ENCODE measurements at places on chromosomes 7 and 10.

- DNase-seq: no peak
Measured at GRCh38 chr7:144628176-144628575, 207.7 kb downstream of the TPK1 start.

- DNase-seq: no peak
Measured at GRCh38 chr7:43628431-43628830, 45.5 kb downstream of the STK17A start.

GRCh38 chr10:13615650-13616300 lies 29.0 kb downstream of the PRPF18 start:
- DNase-seq: peak; percentile 20

GRCh38 chr7:37970211-37970610 lies 49.8 kb downstream of the EPDR1 start:
- DNase-seq: no peak

DNA sequence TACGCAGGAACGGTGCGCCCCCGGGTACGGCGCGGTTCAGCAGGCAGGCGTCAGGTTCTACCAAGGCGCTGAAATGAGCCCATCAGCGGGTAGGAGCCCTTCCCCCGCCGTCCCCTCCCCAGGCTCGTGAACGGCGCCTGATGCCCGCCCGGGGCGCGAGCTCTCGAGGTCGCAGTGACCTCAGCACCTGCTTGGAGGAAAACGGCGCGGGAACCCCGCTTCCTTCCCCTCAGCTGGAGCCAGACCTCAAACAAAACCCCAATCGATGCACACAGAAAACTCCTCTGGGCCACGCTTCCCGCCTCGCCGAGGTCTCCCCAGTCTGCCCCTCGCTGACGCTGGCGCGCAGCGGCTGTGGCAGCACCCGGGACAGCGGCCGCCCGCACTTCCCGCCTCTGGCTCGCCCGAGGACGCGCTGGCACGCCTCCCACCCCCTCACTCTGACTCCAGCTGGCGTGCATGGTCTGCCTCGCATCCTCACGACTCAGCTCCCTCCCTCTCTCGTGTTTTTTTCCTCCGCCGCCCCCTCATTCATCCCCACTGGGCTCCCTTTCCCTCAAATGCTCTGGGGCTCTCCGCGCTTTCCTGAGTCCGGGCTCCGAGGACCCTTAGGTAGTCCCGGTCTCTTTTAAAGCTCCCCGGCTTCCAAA lies 514 bp upstream of the GAD2 start:
- DNase-seq: peak; percentile 79

- DNase-seq: no peak
Measured at GRCh38 chr7:151885202-151885580, 8.3 kb upstream of the PRKAG2 start.

GRCh38 chr7:150738591-150739001 lies 1.4 kb downstream of the GIMAP5 start:
- no peak for DNase-seq

DNA sequence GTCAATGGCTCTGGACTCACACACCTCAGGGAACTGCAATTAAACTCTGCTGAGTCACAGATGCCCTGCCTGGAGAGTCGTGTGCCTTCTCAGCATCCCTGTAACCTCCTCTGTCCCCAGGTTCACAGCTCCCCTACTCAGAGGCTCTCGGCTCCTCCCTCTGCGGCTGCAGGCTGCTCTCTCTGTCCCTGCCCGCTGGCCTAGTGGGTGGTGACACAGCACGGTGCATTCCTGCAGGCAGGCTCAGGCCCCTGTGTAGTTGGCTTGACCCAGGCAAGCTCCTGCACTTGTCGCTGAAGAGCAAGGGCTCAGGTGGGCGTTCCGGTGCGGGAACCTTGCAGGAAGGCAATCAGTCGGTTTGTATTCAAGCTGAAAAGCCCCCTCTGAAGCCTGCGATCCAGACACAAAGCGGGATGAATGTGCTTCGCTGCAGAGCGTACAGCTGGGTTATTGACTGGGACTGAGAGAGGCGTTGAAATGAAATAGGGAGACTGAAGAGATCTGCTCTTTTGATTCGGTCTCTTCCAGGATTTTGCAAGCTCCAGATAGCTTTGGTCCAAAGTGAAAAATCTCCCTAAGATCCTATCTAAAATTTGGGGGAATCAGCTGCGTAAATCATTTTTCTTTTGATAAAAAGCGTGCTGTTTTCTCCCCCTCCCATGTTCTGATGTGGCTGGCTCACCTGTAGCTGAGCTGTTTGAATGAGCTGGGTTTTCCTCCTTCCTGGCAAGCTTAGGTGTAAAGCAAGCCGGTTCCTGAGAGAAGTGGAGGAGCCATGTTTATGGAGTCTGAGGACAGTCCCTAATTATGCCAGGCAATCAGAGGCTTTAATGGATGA lies 208.7 kb upstream of the PHYHIPL start:
- peak; percentile 74 for DNase-seq

DNA sequence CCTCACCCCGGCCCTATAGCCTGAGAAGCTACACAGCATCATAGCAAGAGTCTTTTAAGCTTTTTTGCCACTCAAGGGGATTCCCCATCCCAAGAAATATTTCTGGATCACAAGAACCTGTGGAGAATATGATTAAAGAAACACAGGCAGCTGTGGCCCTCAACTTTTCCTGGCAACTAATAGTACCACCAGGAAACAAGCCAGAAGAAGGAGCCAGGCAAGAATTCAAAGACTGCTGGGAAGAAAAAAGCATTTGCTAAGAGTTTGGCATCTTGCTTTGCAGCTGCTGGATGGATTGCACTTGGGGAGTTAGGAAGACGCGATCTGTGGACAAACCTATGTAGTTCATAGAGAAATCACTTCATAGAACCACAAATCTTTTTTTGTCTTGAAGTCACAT lies 437.8 kb downstream of the PLXDC2 start:
- DNase-seq: no peak

- DNase-seq: no peak
Measured at GRCh38 chr10:73247509-73248258, 629 bp upstream of the DNAJC9 start.

GRCh38 chr10:4167216-4167615 lies 382.2 kb upstream of the KLF6 start:
- no peak for DNase-seq

GRCh38 chr10:71782917-71783490 lies 9.7 kb upstream of the VSIR start:
- no peak for DNase-seq

- DNase-seq: no peak
Measured at GRCh38 chr7:127290801-127291361, 38.1 kb upstream of the GRM8 start.

DNA sequence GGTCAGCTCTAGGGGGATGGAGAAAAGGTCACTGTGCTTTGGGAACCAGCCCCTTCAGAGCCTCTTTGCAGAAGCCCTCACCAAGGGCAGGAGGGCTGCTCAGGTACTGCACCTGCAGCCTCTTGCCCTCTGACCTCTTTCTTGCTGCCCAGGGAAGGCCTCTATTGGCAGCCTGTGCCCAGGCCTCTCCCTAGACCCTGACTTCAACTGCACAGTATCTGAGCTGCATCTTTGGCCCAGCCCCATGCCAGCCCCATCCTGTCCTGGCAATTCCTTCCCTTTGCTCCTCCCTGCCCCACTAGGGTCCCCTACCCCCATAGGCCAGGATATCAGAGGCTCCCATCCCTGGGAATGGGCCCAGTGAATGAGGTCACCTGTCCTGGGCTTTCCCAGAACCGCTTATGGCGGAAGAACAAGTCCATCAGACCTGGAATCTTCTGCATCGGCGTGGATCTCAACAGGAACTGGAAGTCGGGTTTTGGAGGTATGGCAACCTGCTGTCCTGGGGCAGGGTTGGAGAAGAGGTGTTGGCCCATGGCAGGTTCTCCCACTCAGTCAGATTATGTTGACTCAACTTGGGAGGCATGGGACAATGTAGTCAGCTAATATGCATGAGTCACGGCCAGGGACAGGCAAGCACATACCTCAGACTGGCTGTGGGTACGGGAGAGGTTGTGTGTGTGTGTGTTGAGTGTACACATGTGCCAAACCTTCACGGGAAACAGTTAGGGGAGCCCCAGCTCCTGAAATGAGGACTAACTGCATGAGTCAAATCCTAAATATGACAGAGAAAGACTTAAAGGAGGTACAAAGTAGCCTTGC lies 17.1 kb upstream of the CPA1 start:
- DNase-seq: no peak

DNA sequence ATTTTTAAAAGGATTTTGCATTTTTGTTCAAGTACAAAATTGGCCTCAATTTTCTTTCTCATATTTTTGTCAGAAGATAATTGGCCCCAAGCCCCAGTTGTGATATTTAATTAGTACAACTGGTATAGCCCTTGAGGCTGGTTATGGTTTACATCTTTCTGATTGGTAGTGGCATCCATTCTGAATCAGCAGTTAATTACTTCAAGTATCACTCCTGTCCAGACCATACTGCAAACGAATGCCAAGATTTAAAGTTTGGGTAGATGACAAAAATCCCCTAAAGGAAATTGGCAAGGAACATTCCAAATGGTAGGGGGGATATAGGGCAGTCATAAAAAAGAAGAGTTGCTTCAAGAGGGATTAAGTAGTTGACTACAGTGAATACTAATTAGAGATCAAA lies 23.1 kb downstream of the MYPN start:
- DNase-seq: no peak

- no peak for DNase-seq
Measured at GRCh38 chr7:28592861-28593260, 180.5 kb downstream of the CREB5 start.

DNA sequence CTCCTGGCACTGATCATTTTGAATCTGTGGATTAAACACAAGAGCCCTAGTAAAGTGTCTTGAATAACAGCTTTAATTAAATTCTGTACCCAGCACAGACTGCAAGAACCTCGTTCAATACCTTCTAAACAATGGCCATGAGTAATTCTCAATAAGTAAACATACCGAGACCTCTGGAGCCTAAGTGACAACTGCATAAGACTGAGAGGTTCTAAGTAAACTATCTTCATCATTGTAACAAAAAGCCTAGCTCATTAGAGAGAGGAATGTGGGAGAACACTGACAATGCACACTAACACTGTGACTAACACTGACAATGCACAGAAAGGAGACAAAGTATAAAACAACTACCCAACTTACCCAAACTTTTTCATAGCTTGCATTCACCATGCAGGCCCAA lies 117.4 kb downstream of the ELAPOR2 start:
- DNase-seq: no peak

DNA sequence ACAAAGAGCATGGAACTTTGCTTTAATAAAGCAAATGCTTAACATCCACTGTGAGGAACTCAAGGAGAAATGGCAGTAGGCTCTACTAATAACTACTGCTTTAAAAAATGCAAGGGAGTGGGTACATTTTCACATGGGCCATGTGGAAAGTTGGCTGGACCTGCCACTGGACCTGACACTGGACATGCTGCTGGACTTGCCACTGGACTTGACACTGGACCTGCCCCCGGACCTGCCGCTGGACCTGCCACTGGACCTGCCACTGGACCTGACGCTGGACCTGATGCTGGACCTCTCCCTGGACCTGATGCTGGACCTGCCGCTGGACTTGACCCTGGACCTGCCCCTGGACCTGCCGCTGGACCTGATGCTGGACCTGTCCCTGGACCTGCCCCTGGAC lies 32.6 kb downstream of the DIP2C start:
- DNase-seq: no peak

DNA sequence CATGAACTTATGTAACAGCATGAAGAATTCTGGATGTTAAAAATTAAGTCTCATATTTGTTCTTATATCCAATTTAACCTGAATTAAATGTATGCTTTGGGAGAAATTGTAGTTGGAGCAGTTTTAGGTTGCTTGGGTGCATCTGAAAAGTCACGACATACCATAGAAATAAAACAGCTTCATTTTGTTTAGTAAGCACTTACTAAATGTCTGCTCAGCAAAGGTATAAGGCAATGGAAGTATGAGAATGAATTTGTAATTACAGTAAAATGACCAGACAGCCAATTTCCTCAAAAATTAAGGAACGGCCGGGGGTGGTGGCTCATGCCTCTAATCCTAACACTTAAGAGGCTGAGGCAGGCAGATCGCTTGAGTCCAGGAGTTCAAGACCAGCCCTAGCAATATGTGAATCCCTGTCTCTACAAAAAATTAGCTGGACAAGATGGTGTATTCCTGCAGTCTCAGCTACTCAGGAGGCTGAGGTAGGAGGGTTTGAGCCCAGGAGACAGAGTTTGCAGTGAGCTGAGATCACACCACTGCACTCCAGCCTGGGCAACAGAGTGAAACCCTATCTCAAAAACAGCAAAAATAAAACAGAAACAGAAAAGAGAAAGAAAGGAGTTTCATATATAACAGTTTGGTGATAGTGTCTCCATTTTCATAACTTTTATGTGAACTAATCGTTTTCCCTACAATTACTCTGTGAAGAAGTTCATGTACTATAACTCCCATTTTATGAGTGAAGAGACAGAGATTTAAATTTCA lies 47.2 kb upstream of the KLF6 start:
- DNase-seq: no peak

GRCh38 chr7:21972397-21972784 lies 26.7 kb upstream of the CDCA7L start:
- DNase-seq: no peak
